HFF-Myc (cell line): ENCODE measurements at places on chromosomes 11 and 22.

GRCh38 chr11:1514336-1515061 is 27.9 kb upstream of the MOB2 start:
- DNase-seq: no peak

DNA sequence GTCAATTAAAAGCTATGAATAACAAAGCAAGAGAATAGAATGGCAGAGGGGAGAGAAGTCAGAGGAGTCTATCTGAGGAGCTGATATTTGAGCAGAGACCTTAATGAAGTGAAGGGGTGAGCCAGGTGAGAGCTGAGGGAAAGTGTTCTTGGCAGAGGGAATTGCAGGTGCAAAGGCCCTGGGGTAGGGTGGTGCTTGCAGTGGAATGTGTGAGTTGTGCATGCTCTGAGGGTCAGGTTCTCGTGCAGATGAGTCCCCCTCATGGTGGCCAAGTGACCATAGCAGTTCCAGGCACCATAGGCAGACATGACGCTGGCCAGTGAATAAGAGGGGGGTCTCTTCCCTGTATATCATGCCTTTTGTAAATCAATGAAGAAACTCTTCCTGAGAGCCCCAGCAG is 58.9 kb upstream of the ALX4 start:
- no peak for DNase-seq

GRCh38 chr11:123381817-123382554 is 48.1 kb upstream of the GRAMD1B start:
- no peak for DNase-seq

- no peak for DNase-seq
These were observed 40.7 kb downstream of the CD6 start for GRCh38 chr11:61011950-61012736.

DNA sequence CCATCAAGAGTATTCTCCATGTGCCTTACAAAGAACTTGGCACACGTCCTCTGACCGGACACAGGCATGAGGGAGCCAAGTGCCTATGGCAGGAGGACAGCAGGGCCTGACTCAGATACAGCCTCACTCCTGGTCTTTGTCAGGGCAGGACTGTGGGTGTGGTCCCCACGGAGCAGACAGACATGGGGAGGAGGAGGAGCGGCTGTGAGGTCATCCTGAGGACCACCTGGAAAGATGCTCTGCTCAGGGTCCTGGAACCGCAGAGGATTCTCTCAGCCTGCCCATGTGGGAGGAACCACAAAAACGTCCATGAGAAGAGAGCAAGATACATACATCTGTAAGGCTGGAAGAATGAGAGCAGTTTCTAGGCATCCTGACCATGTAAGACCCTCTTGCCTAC is 576.3 kb downstream of the BRD1 start:
- no peak for DNase-seq

- no peak for DNase-seq
These were observed 30.9 kb upstream of the NAP1L4 start for GRCh38 chr11:3022982-3023381.
